Stimulated activated CD4-positive, alpha-beta T cell treated with anti-CD3 and anti-CD28 coated beads, TNF-alpha, amount 100 ng/mL, for 24 hours (primary cell): ENCODE measurements at places on chromosomes 7 and 10.

DNA sequence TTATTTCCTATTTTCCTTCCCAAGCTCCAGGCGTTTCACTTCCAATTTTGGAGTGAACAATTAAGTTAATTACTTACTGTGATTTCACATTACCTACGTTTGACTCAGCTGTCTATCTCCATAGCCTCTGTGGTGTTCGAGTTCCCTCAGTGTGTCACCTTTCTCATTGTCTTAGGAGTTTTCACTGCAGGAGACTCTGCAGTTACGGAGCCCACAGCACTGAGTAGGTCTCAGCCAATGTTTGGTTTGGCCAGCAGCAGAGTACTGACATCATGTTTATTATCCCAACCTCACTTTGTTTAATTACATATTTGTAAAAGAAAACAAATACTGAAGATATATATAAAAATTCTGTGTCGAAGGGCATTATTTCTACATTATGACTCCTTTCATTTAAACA lies 1123.9 kb downstream of the CNTNAP2 start:
- no peak for DNase-seq

GRCh38 chr7:65937296-65937695 lies 44.7 kb downstream of the GUSB start:
- DNase-seq: no peak

GRCh38 chr7:24812305-24812945 lies 55.2 kb upstream of the GSDME start:
- DNase-seq: no peak

DNA sequence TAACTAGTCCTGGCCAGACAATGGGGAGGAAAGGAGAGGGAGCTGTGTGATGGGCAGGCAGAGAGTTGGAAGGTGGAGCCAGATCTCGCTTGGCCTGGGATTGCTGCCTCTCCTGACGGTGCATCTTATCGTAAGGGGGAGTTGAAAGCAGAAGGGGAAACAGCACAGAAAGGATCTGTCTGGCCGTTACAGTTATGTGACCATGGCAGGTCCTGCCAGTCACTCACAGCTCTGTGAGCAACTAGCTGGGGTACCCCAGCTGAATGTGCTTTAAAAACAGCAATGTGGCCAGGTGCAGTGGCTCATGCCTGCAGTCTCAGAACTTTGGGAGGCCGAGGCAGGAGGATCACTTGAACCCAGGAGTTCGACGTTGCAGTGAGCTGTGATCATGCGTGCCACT lies 8.1 kb downstream of the BLVRA start:
- no peak for DNase-seq

- no peak for DNase-seq
These were observed 300.9 kb upstream of the C7orf33 start for GRCh38 chr7:148289630-148290029.

GRCh38 chr7:74505471-74506324 lies 52.0 kb downstream of the GTF2IRD1 start:
- no peak for DNase-seq

DNA sequence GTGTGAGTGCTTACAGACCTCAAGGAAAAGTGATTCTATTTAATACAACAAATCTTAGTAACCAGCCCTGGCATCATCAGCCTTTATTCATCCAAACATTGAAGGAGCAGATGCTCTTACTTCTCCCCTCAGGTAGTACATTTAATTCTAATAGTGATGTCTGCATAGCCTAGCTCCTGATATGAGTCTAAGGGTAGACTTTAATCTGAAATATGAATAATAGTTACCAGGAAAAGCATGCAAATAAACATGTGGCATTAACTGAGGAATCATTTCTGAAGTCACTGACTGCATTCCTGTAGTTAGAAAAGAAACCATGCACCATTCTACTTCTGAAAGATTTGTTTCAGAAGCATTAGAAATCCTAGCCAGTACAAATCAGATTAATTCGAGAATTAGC lies 25.7 kb upstream of the LMBR1 start:
- no peak for DNase-seq

GRCh38 chr7:158123214-158123613 lies 464.4 kb downstream of the PTPRN2 start:
- DNase-seq: no peak

- no peak for DNase-seq
These were observed 27.3 kb upstream of the SFRP5 start for GRCh38 chr10:97798958-97799610.

- no peak for DNase-seq
These were observed 302.9 kb downstream of the BAMBI start for GRCh38 chr10:28980264-28980663.

DNA sequence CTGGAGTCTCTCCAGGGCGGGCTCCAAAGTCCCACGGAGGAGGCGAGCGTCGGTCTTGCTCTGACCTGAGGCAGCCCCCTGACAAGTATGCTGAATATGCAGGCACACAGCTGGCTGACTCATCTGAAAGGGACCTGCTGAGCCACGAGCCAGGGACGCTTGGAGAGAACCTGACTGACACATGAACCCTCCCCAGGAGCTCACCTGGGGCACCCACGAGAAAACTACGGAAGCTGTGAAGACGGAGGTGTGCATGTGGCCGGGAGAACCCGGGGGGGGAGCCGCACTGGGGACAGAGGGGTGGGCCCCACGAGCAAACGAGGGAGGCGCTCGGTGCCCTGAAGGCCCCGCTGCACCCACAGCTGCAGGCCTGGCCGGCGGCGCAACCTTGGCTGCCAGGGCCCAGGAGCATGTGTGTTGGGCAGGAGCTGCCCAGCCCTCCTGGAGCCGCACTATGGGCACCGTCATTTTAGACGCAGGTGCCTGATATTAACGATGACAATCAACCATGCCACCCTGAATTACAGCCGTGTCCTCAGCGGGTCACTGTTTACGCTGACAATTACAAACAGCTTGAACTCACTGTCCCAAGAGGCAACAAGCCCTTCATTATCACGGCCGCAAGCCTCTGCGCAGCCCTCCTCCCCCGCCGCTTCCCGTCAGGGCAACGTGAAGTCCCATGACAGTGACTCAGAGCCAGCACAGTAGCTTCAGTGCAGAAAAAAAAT lies 64.7 kb downstream of the DIP2C start:
- no peak for DNase-seq

DNA sequence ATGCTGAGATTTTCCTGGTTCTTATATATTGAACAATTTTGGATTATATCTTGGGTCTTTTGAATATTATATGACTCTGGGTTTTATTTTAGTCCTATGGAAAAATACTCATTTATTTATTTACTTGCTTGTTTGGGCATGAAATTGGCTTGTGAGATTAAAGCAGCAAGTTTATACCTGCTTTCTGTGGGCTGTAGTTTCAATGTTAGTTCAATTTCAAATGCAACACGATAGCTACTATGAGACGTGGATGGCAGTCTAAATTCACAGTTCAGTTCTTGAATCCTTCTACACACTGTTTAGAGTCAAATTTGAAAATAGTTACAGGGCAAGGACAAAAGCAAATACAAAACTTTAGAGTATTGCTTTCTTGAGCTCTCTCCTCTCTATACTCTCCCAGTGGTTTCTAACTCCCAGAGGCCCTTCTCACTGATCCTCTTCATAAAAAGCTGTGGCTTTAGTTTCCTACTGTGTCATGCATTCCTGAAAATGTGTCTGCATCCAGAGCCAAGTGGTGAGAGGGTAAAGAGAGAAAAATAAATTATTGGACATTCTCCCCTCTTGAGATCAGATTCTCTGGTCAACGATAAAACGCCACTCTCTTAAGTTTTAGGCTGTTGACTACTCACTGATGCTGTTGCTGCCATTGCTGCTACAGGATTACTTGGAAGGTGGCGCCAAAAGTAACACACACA lies 34.4 kb downstream of the POLR1F start:
- no peak for DNase-seq

DNA sequence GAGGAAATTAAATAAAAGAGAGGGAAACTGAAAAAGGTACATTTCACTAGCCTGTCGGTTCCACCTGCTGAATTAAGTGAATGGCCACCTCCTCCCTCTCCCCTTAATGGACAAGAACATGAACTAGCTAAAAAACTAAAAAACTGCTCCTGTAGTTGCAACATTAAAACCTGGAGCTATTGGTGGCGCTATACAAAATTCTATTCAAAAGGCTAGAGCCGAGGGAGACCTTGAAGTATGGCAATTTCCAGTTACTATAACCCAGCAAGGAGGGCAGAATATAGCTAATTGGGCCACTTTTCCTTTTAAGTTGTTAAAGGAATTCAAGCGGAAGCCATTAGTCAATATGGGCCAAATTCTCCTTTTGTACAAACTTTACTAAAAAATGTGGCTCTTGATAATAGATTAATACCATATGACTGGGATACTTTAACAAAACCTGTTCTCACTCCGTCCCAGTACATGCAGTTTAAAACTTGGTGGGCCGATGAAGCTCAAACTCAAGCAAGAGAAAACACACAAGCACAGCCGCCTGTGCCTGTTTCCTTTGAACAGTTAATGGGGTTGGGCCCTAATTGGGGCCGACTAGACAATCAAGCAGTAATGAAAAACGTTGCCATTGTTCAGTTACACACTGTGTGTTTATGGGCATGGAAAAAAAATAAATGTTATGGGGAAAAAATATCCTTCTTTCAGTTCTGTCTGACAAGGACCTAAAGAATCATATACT lies 6.5 kb upstream of the CHST3 start:
- DNase-seq: no peak

GRCh38 chr7:95396136-95397032 lies at the start of gene PON3:
Gene PON3, minus strand, starts transcription at chr7:95396375. Its CDS starts 25 bp downstream, at chr7:95396350.
- no peak for DNase-seq

DNA sequence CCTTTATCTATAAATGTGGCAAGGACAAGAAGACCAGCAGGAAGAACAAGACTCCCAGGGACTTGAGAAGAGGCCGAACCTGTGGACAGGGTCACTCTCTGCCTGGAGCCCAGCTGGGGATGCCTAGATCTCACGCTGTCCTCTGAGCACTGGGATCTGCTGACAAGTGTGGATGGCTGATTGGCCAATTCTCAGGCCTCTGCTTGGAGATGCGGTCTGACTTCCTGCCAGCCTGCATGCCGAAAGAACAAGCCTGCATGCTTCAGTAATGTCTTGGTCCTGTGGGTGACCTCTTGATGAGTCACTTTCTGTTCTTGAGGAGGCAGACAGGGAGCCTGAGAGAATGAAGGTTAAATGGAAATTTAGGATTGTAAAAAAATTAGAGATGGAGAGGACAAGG lies 84.7 kb downstream of the TMEM178B start:
- DNase-seq: no peak

DNA sequence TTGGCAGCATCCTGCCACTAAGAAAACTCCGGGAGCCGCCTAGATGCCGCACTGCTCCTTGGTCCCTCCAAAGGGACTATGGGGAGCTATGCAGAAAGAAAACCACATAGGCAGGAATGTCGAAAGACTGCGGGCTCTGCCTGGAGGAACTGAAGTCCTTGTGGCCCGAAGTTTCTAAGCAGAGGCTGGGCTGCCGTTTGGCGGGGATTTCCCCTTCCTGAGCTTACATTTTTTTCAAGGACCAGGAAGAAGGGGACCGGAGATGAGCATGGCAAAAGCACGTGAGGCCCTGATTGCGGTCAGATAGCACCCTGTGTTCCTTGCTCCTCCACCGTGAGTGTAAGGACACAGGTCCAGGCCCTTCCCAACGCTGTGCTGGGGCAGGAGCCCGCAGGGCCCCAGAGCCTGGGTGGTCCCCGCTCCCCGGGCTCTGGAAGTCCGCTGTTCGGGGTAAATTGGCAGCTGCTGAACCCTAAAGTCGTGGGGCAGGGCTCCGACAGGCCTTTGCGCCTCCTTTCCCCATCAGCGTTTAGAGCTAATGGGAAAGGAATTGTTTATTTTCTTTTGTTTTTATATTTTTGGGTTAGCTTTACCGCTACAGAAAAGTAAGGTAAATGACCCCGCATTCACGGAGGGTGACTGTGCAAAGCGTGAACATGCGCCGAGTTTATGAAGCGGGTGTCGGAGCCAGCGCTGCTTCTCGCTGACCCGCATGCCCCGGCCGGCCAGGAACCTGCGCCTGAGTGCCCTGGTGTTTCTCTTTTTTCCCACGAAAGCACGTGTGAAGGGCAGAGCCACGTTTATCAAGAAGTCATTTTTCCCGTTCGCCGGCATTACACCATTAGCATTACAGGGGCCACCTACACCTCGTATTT lies 356.5 kb upstream of the ZNF32 start:
- DNase-seq: no peak

GRCh38 chr10:124565565-124566221 lies 104.1 kb downstream of the LHPP start:
- no peak for DNase-seq

DNA sequence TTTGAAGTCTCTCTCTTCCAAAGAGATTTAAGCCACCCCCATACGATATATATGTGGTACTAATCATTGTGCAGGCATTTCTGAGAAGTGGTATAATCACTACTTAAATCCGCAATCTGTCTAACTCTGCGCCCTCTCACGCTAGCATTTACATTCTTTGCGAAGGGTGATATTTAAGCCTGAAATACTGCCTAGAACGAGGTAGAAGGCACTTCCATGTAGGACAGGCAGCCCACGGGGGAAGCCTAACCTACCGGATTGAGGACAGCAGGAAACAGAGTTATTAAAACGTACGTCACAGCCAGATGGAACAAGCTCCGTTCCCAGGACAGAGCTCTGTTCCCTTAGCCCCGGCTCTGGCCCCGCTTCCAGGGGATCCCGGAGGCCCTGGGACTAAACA lies 59.3 kb upstream of the ECHDC3 start:
- DNase-seq: no peak

- no peak for DNase-seq
These were observed 20.0 kb downstream of the STRIP2 start for GRCh38 chr7:129454249-129454551.

DNA sequence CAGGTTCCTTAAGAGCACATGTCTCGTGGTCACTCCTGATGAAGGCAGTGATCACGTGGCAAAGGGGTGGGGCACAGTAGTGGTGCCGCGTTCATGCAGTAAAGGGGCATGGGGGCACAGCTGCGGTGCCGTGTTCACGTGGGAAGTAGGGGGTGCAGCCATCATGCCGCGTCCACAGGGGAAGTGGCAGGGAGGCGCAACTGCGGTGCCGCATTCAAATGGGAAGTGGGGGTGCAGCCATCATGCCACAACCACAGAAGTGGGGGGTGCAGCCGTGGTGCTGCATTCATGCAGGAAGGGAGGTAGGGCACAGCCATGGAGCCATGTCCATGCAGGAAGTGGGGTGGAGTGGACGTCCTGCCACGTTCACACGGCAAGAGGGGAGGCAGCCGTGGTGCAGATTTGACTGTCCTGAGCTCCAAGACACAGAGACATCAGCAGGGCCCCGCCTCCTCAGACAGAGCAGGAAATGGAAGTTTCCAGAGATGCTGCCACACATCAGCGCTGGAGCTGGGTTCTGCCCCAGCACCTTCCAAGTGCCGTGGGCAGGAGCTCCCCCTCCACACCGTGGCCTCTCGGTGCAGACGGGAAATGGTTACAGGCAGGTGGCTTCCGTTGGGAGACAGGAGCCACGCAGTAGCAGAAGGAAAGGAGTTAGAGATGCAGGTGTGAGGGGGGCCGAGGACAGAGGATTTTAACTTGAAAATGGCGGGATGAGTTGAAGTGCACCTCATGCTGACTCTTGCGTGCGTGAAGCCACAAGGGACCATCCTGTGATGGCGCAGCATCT lies 95.0 kb upstream of the DDC start:
- DNase-seq: peak; percentile 37

DNA sequence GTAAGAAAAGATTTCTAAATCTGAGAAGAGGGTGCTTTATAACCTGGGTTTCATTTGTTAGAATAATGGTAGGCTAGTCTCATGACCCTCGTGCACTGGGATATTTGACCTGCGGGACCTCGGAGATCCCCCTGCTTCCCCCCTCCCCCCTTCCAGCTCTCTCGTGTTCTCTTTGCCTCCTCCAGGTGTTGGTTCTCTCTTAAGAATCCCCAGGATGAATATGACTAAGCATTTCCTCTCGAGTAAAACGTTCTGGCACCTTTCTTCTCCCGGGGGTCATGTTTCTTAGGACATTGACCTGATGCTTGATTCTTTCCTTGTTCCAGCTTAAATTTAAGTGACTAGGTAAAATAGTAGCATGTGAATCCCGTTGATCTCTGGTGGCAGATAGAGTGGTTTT lies 71.2 kb downstream of the SHH start:
- no peak for DNase-seq
